T-helper 2 cell (primary cell): ENCODE measurements at places on chromosomes 1 and 21.

GRCh38 chr21:26473471-26473870, 99.6 kb downstream of the CYYR1 start:
- no peak for DNase-seq

GRCh38 chr1:56881417-56881816, 26.8 kb downstream of the C8A start:
- DNase-seq: no peak

DNA sequence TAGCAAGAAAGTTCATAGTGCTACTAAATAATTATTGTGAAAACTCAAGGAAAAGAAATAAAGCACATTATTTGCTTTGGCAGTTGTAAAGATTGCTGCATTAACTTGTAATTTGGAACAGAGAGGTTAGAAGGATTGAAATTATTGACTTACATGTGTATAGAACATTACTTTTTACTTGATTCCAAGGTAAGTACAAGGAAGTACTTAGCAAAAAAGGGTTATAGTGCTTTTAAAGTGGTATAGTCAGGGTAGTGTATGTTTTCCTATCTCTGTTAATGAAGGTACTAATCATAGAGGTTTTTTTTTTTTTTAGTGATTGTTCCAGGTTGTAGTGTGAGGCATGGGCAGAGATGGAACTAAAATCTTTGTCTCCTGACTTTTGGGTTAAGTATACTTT, 29.4 kb downstream of the MAN1A2 start:
- no peak for DNase-seq

- no peak for DNase-seq
Observed at GRCh38 chr1:212683357-212683722, 16.3 kb downstream of the BATF3 start.

GRCh38 chr1:183416850-183417771, 1.1 kb downstream of the NMNAT2 start:
- DNase-seq: no peak

GRCh38 chr1:243246916-243247315, 8.2 kb downstream of the CEP170 start:
- DNase-seq: no peak

DNA sequence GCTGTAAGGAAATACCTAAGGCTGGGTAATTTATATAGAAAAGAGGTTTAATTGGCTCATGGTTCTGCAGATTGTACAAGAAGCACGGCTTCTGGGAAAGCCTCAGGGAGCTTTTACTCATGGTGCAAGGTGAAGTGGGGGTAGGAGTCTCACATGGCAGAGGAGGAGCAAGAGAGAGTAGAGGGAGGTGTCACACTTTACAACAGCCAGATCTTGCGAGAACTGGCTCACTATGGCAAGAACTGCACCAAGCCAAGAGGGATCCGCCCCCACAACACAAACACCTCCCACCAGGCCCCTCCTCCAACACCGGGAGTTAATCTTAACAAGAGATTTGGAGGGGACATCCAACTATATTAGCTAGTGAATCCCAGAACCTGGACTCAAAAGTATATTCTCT, 135.4 kb upstream of the SOD1 start:
- no peak for DNase-seq

DNA sequence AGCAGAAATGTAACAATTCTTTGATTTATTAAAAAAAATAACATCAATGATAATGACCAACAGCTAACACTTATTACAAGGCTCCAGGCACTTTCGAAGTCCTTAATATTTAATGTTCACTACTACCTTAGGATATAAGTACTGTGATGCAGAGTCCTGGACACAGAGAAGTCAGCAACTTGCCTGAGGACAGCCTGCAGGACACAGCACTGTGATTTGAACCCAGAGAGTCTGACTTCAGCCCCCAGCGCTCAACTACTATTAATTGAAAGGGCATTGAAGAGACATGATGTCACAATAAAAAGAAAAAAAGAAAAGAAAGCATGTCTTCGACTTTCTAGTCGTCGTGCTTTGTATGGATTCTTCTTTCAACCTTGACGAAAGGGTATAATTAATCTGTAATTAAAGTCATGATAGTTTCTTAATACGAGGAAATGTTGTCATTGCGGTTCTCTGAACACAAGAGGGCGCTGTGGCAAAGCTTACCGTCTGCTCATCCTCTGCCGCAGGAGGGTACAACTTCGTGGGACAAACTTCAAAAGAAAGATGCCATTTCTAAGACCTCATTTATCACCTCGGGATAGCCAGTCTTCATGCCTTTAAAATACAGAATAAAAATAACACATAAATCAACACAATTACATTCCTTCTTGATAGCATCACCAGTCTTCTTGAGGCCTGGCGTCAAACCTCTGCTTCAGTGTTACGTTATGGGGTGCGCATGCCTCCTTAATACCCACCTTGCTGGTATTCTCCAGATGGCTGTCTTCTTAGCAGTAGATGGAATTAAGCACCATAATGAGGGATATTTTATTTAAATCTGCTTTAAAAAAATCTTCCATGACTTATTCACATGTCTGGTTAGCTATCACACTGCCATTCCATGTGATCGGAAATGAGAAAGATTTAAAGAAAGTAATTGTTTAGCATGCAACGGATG, 240.1 kb downstream of the DISC1 start:
- peak; percentile 20 for DNase-seq

DNA sequence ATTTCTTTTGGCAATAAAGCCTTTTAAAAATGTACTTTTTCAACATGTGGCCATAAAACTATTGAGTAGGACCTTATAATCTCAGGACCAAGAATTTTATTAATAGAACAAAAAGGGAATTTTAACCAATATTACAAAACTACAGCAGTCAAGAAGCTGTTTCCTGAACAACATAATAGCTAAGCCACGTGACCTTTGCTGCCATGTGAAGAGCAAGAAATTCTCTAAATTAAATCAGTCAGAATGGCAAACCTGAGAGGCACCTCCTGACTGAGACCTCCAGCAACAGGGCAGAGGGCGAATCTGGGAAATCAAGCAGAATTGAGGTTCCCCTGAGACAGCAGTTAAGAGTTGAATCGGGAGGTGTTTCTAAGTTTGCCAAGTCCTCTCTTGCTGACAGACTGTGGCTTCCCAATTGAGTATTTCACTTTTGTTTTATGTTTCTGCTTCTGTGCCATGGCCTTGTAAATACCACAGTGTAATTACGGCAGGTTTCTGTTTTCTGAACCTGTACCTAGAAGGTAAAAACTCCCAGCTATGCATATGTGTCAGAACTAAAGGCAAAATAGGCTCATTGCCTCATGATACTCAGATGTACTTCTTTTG, 358.4 kb downstream of the NTNG1 start:
- DNase-seq: no peak
